ENCODE measurements at places on chromosomes 2 and 18.

GRCh38 chr2:62287899-62288880 lies 92.3 kb downstream of the B3GNT2 start:
- no peak for DNase-seq

DNA sequence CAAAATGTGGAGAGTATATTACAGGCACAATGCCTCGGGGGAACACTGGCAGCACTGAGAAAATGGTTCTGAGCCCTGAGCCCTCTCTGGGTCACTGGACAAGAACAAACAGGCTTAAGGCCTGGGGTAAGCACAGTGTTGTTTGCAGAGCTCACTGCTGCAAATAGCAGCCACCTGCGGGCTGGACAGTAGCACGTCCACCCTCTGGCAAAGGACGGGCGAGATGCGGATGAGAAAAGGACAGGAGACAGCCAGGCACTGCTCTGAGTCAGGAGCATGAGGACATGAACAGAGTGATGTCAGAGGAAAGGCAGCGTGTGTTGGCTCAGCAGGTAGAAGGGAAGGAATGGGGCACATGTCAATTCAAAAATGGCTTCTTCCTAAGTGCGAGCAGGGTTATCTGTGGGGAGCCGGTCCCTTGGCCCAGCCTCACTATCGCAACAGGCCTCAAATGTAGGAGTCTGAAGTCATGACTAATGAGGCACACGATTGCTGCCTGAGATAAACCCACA lies 25.9 kb upstream of the NEB start:
- no peak for DNase-seq

DNA sequence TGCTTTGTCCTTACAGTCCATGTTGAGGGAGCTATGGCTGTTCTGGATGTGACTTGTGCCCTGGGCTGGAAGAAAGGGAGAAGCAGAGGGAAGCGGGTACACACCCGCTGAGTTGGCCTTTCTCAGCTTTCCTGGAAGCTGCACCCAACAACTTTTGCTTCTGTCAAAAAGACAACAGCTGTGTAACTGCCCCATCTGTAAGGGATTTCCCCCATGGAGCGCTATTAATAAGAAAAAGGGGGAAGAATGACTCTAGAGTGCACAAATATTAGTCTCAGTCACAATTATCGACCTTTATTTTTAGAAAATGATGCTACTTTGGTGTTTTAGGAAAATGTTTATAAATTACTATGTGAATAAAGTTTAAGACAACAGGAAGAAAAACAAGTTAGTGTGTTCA lies 368.3 kb downstream of the RAD51AP2 start:
- DNase-seq: no peak

DNA sequence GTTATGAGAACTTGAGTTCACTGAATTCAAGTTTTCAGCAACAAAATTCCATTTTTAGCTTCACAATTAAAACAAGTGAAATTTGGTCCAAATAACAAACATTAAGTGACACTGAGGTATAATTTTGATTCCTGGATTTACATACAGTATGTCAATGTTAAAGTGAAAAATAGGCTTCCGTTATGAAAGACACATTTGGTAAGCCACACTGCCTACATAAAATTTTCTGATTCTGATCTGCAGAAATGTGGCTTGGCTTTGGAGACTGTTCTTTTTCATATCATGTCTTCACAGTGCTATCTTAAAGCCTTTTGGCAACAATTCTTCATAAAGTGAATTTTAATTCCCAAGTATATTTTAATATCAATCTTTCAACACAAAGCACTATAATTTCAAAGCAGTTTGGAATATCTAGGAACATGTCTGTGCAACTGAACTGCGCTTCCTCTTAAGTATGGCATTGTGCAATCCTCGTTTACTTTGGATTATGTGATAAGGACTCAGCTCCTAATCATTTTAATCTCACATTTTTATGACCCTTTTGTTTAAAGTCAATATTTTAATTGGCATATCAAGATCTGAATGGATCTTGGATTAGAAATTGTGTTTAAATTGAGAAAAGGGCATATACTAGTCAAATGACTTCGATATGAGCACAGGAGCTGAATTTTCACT lies 60.0 kb downstream of the RBMS1 start:
- DNase-seq: no peak

DNA sequence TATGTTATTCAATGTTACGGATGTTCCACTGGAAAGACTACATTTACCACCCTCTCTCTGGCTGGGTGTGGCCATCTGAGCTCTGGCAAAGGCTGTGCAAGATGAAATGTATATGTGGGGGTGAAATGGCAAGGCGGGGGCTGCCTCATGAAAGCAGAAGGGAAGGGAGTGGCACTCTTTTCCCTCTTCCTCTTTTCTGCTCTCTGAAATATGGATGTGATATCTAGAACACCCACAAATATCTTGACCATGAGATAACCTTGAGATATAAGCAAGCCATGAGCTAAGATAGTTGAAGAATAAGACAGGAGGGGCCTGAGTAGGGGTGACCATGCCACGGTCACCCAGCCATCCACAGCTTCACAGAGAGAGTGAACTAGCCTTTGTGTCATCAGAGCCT lies 367.8 kb upstream of the ID2 start:
- no peak for DNase-seq

- no peak for DNase-seq
Measured at GRCh38 chr2:38592951-38593350, 9.8 kb downstream of the HNRNPLL start.

DNA sequence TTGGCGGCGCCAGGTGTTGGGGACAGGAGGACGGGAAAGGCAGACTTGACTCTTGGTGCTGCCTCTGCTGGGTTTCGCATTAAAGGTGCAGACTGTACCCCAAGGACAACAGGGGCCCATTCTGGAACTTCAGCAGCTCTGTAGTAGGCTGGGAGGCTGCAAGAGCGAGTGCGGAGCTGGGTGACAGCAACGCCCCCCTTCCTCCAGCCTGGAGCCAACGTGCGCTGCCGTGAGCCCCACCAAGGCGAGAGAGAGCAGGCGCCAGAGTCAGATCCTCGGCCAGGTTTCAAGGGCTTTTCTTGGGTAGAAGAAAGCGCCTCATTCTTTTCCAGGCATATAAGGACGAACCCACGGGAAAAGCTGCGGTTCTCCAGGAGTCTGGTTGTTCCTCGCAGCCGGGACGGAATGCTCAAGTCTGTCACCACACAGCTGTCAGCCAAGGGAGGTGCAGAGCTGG lies 1.9 kb downstream of the DOK6 start:
- DNase-seq: no peak

All from stimulated activated CD4-positive, alpha-beta T cell treated with anti-CD3 and anti-CD28 coated beads, Interleukin-1b, Interleukin-23, amount 100 ng/mL, for 1 hour (primary cell).